Lung (tissue), 17 donors: ENCODE measurements at places on chromosomes 4 and X.

DNA sequence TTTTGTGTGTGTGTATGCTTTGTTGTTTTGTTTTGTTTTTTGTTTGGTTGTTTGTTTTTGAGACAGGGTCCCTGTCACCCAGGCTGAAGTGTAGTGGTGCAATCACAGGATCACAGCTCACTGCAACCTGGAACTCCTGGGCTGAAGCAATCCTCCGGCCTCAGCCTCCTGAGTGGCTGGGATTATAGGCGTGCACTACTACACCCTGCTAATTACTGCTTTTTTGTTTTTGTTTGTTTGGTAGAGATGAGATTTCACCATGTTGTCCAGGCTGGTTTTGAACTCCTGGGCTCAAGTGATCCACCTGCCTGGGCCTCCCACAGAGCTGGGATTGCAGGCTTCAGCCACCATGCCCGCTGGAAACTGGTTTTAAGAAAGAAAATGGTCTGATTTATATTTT, 44.7 kb upstream of the ARHGAP24 start:
- DNase-seq = no peak
- no peaks in the 10 kb centered on the region for H3K27me3 ChIP-seq
- no peaks in the 10 kb centered on the region for H3K4me1 ChIP-seq
- H3K4me3 ChIP-seq = no peak overlapping the region
- H3K36me3 ChIP-seq = no peaks in the 10 kb centered on the region

DNA sequence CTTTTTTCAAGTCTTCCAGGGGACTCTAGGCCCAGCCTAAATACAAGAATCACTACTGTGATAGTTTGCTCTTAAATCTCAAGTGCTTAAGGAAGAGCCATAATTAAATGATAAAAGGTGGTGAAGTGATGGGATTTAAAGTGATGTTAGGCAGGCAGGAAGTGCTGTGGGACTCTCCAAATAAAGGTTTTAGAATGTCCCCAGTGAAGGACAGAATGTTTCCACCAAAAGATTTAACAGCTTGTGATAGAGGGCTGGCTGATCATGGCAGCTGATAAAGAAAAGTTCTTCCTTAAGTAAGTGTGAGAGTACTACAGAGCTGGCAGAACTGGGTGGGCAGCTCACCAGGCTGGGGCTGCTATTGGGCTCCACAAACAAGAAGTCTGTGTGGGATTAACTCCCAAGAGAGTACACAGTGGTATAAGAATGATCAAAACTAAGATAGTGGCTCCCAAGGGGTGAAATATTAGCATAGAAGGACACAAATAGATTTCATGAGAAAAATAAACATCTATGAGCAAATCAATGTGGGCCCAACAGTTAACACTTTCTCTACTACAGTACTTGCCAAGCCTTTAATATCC, 637.2 kb upstream of the CPEB2 start:
- H3K27ac ChIP-seq = no peak overlapping the region
- DNase-seq = peak; percentile 7
- H3K4me3 ChIP-seq = no peak overlapping the region
- H3K4me1 ChIP-seq = peaks cover 4% of the 10 kb centered on the region

GRCh38 chr4:171880136-171880535, 66.9 kb downstream of the GALNTL6 start:
- no peak overlapping the region for H3K4me3 ChIP-seq
- H3K27me3 ChIP-seq = no peaks in the 10 kb centered on the region
- H3K27ac ChIP-seq = no peak overlapping the region
- no peaks in the 10 kb centered on the region for H3K4me1 ChIP-seq
- no peaks in the 10 kb centered on the region for H3K36me3 ChIP-seq

DNA sequence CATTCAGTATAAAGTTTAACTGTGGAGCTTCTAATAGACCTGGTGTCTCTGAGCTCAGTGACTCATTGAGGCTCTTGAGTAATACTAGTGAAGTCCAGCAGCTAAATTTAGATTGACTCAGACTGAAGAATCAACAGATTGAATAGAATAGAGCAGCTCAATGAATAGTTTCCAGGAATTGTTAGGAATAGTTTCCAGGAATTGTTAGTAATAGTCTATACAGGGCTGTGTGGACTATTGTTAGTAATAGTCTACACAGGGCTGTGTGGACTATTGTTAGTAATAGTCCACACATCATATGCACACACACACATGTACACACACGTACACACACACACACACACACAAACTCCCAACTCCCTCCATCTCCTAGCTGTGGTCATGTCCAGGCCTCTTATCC, 3.0 kb downstream of the GIMD1 start:
- peak overlapping the region; percentile 45 for H3K27ac ChIP-seq
- no peaks in the 10 kb centered on the region for H3K27me3 ChIP-seq
- H3K36me3 ChIP-seq = no peaks in the 10 kb centered on the region
- H3K4me3 ChIP-seq = no peak overlapping the region
- peaks cover 7% of the 10 kb centered on the region for H3K4me1 ChIP-seq

- H3K4me1 ChIP-seq = no peaks in the 10 kb centered on the region
- H3K36me3 ChIP-seq = peaks cover 5% of the 10 kb centered on the region
Measured at GRCh38 chrX:136205882-136206380, 45.3 kb downstream of the MAP7D3 start.

DNA sequence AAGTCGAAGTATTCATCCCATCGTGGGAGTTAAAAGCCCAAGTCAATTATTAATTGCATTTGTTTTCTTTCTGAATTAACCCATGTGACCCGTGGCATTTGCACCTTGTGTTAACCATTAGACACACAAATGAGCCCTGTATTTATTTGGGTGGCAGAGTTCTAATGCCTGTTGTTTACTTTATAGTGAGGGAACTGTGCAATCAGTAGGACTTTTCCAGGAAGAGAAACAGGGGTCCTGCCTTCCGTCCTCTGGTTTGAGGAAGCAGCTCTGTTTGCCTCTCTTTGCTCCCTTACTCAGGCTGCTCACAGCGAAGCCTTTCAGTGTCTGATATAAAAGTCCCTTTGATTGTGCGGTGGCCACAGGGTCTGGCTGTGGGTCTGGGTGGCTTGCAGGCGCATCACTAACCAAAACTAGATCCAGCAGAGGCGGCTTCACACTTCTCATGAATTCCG, 263.6 kb downstream of the PTTG2 start:
- H3K4me3 ChIP-seq = no peak overlapping the region
- DNase-seq = peak; percentile 30
- H3K36me3 ChIP-seq = no peaks in the 10 kb centered on the region
- peaks cover 2% of the 10 kb centered on the region for H3K4me1 ChIP-seq

DNA sequence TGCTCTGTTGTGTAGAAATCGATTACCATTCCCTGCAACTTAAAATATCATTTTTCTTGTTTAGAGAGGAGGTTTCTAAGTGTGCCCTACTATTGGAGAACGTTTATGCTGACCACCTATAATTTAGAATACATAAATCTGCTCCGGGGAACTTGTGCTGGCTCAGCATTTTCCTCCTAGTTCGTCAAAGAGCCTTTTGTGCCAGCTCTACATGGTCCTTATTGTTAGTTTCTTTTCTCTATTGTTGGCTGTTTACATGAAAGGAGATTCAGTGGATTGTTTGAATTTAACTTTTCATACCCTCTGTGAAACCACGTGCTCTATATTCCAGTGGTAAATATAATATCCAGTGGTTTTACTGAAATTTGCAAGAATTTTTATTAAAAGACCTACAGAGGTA, 53.4 kb upstream of the ATP8A1 start:
- no peak overlapping the region for H3K4me3 ChIP-seq
- H3K36me3 ChIP-seq = no peaks in the 10 kb centered on the region
- H3K27me3 ChIP-seq = no peaks in the 10 kb centered on the region
